Thoracic aorta (tissue), 2 donors: ENCODE measurements at places on chromosomes 6 and 20.

- DNase-seq, result no peak
These were observed 7.2 kb downstream of the AHI1 start for GRCh38 chr6:135490381-135490780.

GRCh38 chr6:18155864-18156421 lies 721 bp downstream of the KDM1B start:
- peak; percentile 12 for DNase-seq

DNA sequence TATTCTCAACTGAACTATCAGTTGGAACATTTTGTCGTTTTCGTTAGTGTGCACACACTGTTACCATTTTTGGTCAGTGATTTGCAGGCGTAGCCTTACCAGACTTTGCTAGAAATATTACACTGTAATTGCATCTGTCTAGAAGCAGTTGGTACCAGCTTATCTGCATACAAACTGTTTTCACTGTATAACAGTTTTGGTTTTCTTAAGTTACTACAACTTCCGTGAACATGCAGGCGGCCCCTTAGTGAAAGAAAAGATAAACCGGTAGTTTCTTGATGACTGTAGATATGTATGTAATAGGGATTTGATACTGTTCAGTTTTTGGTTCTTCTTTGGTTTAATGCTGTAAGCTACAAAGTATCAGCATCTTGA lies 1.3 kb downstream of the DSTN start:
- DNase-seq, result no peak

GRCh38 chr6:3355358-3356055 lies 96.8 kb downstream of the PSMG4 start:
- peak; percentile 28 for DNase-seq

DNA sequence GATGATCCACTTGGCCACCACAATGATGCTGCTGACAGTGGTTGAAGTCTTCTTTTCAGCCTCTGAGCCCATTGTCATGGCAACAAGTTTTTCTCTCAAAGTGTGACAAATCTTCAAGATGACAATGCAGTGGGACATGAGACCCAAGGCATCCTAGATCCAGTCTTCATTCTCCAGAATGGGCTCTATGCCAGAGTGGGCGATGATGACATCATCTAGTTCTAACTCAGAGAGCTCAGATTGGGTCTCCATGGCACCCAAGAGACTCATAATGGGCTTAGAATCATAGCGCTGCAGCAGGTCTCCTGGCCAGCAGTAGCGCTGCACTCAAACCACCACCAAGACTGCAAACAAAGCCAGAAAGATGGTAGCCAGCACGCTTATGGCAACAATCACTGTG lies 973.6 kb downstream of the EYS start:
- no peak for DNase-seq

- DNase-seq, result no peak
These were observed 246.8 kb downstream of the QKI start for GRCh38 chr6:163661272-163661671.

GRCh38 chr6:149459761-149460160 lies 25.1 kb downstream of the ZC3H12D start:
- no peak for DNase-seq

DNA sequence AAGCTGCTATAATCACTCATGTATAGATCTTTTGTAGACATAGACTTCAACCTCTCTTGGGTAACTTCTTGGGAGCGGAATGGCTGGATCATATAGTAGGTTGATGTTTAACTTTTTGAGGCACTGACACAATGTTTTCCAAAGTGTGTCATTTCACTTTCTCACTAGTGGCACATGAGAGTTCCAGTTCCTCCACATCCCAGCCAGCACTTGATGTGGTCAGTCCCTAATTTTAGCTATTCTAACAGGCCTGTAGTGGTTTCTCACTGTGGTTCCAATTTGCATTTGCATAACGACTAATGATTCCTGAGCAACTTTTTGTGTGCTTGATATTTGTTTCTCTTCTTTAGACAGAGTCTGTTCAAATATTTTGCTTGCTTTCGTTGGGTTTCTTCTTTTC lies 221.3 kb downstream of the DLL1 start:
- DNase-seq, result no peak

- DNase-seq, result no peak
These were observed 84.0 kb downstream of the HFE start for GRCh38 chr6:26170951-26171841.

- no peak for DNase-seq
These were observed 144.4 kb downstream of the PHACTR3 start for GRCh38 chr20:59748619-59749191.
